ENCODE measurements at places on chromosomes 1 and 21.

DNA sequence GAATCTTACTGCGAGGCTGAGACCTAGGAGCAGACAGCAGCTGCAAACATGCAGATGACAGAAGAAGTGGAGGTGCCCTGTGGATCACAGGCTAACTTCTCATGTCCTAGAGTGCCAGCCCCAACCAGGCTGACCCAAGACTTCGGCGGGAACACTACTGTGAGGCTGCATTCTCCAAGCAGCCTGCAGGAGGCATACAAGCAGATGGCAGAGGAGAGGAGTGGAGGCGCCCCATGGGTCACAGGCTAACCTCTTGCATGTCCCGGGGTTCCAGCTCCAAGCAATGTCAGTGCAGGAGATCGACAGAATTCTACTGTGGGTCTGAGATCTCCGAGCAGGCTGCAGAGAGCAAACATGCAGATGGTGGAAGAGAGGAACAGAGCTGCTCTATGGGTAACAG lies 98.1 kb upstream of the ZNF678 start:
- no peak for DNase-seq

DNA sequence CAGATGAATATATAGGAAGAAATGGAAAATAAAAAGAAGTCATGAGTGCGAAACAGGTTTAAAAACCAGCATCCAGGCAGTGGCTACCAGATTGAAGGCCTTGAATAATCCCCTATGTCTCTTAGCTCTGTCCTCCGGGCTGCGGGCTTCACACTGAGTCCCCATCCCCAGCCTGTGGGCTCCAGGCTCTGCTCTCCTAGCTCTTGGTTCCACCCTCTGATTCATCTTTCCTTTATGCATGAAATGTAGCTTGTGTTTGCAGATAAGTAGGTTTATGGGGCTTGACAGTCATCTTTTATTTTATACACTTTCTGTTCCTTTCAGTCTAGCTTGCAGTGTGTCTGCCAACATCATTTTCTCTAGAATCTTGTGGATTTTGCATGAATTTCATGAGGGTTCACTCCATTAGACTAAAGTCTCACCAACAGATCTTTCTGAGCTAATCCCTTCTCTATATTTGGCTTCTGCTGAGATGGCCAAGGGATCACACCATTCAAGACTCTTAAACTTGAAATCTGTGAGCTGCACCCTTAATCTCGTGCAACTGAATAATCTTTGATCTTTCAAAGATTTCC lies 174.5 kb downstream of the PLPPR4 start:
- DNase-seq = no peak

DNA sequence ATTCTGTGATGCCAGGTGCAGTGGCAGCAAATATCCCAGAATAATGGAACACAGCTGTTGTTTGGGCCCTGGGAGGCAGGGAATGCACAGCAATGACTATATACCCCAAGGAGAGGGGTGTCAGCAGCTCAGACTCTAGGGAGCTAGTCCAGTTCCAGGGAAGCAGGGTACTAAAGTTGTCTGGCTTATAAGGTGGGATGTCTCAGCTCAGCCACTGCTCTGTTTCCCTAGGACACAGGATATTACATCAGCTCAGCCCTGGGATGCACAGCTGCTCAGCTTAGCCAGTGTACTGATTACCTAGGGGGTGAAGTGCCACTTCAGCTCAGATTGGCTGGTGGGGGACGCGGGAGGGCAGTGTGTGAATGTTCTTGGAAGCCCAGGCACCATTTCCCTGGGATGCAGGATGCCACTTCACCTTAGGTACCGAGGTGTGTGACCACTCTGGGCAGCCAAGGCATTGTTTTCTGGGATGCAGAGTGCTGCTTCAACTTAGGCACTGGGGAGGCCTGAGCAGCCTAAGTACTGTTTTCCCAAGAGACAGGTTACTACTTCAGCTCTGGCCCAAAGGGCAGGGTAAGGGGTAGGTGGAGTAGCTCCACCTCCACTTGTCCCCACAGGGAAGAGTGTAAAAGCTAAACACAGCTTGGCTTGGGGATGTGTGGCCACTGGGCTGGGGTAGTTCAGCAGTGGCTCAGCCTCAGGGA lies 59.4 kb downstream of the DIPK1A start:
- no peak for DNase-seq

DNA sequence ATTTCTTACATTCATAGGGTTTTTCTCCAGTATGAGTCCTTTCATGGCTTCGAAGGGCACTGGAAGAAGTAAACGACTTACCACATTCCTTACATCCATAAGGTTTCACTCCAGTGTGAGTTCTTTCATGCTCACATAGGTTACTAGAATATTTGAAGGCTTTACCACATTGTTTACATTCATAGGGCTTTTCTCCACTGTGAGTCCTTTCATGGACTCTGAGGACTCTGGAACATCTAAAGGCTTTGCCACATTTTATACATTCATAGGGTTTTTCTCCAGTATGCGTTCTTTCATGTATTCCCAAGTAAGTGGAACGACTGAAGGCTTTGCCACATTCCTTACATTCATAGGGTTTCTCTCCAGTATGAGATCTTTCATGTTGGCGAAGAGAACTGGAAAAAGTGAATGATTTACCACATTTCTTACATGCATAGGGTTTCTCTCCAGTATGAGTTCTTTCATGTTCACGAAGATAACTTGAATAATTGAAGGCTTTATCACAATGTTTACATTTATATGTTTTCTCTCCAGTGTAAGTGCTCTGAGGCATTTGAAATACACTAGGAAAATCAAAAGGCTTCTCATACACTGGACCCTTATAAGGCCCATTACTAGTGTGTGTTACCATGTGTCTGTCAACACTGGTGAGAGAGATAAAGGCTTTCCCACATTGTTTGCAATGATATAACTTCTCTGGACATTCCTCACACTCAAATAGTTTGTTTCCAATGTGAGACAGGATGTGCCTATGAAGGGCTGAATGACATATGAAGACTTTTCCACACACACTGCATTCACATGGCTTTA lies 29.9 kb upstream of the ZNF695 start:
- no peak for DNase-seq

DNA sequence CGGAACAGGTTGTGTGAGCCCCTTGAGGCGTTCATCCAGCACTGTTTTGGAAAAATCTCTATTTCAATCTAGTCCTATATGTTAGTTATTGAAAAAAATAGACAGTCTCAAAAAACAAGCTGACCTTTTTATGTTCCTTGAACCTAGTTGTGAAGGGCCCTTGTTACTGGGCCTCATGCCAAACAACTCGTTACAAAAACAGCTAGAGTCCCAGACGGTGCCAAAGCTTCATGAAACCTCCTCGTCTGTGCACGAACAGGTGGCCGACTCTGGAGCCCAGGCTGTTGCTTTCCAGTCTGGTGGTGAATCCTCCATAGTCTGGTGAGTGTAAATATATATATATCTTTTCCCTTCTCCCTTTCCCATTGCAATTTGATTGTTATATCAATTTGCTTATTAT lies at the start of gene CHIA:
TSS of gene CHIA (plus strand) at position 222 of the 400 bp plus-strand sequence. CDS start 19,617 bp downstream, outside the sequence.
- no peak for DNase-seq

GRCh38 chr1:65495137-65495536 lies 74.7 kb downstream of the LEPR start:
- DNase-seq = no peak

DNA sequence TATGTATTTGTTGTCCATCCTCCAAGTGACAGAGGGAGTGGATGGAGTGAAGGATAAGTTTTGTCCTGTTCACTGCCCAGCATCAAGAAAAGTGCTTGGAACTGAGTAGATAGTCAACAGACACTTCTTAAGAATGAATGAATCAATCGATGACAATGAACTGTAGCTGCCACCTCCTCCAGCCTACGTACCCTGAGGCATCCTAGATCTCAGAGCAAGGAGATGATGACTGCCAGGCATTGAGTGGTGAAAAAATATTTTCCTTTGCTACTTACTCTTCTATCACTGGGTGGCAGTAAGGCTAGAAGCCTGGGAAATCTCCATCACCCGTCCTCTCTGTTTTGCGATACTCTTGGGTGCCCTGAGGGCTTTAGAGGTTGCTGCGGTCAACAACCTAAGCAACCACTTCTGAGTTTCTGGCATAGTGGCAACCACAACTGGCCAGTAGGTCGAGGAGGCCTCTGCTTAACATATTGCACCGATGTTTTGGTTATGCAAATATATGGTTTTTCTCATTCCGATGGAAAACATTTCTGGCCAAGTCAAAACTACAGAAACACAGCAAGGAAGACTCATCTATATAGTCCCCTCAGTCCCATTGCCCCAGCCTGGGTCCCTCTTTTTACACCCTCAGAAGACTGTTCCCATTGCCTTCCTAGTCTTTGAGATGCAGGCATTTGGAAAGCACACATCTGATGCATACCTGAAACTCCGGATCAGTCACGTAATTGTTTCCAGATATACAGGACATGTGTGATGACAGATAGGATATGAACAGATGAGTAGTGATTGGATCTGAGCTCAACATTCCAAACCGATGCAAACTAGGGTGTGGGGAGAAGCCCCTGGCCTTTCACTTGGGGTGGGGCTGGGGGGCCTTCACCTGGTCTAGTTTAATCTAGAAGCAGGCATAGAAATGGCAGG lies 136.8 kb downstream of the RUNX1 start:
- no peak for DNase-seq

DNA sequence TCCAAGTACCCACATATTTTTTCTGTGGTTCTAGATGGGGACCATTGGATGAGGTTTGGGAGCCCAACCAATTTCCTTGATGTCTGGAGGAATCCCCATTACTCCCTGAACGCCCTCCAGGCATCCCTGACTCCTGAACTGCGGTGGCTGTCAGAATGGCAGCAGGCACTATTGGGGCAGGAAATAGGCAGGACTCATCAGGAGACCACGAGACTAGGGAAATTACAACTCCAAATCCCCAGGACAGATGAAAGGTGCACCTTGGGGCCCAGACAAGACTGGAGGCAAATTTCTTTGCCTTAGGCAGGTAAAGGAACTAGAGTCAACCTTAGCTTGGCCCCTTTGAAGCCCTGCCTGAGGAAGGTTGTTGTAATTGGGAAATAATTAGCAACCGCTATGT lies 1.1 kb downstream of the CGN start:
- no peak for DNase-seq

DNA sequence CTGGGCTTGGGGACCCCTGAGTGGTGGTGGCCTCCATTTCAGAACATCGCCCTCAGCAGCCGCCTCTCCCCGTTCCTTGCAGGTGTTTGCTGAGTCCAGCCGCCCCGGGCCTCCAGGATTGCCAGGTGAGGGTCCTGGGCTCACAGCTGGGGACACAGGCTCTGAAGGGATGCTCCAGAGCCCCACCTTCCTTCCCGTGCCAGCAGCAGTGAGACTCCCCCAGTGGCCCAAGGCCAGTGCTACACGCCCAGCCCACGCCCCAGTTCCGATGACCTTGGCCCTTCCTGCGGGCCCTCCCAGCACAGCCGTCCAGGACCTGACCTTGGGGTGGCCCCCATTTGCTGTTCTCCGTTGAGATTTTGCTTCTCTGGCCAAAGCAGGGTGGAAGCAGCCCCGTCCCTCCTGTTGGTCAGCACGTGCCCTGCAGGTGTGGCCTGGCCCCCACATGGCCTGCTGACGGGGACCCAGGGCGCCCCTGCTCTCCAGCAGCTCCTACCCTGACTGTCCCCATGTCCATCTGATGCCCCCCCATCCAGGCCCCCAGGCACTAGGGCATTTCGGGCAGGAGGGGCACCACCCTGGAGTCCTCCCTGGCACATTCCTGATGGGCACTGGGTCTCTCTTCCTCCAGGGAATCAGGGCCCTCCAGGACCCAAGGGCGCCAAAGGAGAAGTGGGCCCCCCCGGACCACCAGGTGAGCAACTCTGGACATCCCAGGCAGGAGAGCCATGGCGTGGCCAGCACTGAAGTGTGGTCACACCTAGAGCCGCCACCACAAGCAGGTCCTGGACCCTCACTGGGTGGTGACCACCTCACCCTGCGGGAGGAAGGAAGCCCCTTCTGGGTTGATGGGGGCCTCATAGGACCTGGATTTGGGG lies 45.0 kb downstream of the SLC19A1 start:
- DNase-seq = no peak

DNA sequence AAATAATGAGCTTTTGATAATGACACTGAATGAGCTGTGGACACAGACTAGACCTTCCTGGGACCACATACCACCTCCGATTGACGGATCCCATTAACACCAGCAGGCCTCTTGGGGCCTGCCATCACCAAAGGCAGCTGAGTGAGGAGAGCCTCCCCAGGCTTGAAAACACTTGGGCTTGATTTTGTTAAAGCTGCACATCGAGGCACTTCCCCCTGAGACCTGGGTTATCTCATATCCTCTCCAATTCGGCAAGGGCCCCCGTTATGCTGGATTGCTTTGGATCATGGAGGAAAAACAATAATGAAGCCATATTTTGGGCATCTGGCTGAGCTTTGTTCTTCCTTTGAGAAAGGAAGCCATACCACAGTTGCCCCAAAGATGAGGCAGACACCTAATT lies 143.0 kb downstream of the AJAP1 start:
- DNase-seq = no peak

Measured in stimulated activated CD8-positive, alpha-beta memory T cell treated with anti-CD3 and anti-CD28 coated beads, Interleukin-4, amount 100 ng/mL, for 4 hours (primary cell).